ENCODE measurements at places on chromosomes 12 and 14.

DNA sequence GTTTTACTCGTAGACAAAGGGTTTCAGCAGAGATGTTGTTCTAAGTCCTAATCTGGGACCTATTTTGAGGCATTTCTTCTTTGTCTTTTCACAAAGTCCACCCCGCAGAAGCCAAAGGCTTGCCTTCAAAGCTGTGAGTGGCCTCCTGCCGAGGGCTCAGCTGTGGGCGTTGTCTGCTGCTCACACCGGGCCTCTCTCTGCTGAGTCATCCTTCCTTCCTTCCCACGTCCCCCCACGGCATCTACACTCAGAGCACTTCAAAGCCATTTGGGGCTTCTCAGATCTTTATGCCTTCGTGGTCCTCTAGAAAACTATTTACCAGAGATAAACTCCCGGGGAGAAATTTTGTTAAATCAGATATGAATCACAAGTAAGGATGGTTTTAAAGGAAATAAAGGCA is 115.9 kb upstream of the TMPO start:
- DNase-seq, result peak; percentile 60
- no peaks in the 10 kb centered on the region for H3K36me3 ChIP-seq
- H3K27ac ChIP-seq, result peak overlapping the region; percentile 43
- peak overlapping the region; percentile 19 for H3K4me3 ChIP-seq

GRCh38 chr12:68304626-68305025 is 27.5 kb downstream of the MDM1 start:
- H3K4me3 ChIP-seq, result no peak overlapping the region
- no peak for DNase-seq
- H3K27ac ChIP-seq, result no peak overlapping the region

DNA sequence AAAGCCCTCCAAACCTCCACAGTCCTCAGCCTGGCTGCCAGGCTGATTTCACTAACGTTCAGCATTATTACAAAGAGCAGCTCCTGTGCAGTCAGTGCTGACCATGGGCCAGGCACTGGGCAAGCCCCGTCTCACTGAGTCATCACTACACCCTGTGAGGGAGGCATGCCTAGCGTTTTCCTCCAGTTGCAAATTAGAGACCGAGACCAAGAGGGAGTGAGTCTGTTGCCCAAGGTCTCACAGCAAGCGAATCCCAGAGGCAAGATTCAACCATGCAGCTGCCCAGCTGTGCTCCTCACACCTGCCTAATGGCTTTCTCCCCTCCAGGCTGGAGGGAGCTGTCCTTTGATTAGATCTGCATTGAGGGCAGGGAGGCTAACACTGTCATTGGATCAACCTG is 229.3 kb upstream of the LHX5 start:
- H3K4me3 ChIP-seq, result no peak overlapping the region
- peaks cover 27% of the 10 kb centered on the region for H3K27me3 ChIP-seq
- no peaks in the 10 kb centered on the region for H3K36me3 ChIP-seq
- no peak for DNase-seq
- H3K4me1 ChIP-seq, result no peaks in the 10 kb centered on the region

DNA sequence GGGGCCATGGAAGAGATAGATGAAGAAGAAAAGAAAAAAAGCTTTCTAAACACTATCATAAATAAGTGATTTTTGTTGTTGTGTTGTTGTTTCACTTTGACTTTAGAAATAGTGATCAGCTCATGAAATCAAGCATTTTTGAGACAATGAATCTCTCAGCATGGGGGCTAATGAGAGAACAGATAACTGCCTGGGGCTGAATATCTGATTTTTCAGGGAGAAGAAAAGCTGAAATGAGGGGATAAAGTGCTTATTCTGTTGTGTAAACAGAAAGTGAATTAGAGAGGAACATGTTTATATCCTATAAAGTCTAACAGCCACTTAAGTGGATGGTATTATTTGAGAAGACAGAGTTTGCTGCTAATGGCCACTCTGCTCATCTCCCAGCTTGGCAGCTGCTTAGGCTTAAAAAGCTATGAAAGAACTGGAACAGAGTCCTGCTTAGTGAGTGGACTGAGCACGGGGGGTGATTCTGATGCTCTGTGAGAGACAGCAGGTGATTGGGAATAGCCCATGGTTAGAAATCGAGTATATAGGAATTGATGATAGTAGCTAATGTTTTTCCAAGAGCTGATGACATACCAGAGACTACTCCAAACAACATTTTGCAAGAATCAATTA is 646.1 kb upstream of the TMEM132C start:
- no peak overlapping the region for H3K27ac ChIP-seq
- no peaks in the 10 kb centered on the region for H3K36me3 ChIP-seq
- H3K4me1 ChIP-seq, result no peaks in the 10 kb centered on the region
- no peak overlapping the region for H3K4me3 ChIP-seq

GRCh38 chr14:105414456-105415371 is 4.9 kb upstream of the MTA1 start:
- peak; percentile 74 for DNase-seq
- H3K27ac ChIP-seq, result no peak overlapping the region
- peaks cover 13% of the 10 kb centered on the region for H3K4me1 ChIP-seq
- H3K36me3 ChIP-seq, result no peaks in the 10 kb centered on the region
- H3K27me3 ChIP-seq, result peaks cover 18% of the 10 kb centered on the region

DNA sequence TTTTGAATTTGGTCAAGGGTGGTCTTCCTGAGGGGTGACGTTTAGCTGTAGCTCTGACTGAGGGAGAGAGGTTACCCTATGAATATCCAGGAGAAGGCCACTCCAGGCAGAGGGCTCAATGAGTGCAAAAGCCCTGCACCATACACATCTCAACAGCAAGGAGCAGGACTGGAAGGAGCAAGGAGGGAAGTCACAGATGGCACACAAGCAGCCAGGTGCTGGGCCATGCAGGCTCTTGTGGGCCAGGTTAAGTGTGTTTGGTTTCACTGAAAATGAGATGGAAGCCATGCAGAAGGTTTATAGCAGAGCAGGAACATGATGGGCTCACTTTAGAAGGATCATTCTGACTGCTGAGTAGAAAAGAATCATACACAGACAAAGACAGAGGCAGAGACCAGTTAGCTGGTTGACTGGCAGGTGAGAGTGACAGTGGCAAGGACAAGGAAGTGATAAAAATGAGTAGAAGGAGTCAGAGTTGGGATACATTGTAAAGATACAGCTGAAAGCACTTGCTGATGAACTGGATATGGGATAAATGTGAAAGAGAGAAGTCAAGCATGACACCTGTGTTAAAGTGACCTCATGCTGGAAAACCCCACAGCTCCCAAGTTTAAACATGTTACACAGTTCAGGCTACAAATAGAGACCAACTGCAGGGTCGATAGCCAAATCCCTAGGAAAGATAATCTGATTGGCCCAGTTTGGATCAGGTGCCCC is 81.2 kb downstream of the PRKD1 start:
- no peaks in the 10 kb centered on the region for H3K4me1 ChIP-seq
- H3K36me3 ChIP-seq, result peaks cover under 1% of the 10 kb centered on the region
- peak overlapping the region; percentile 3 for H3K27ac ChIP-seq
- no peak for DNase-seq
- no peaks in the 10 kb centered on the region for H3K27me3 ChIP-seq
- no peak overlapping the region for H3K4me3 ChIP-seq

GRCh38 chr12:42282294-42282693 is 43.6 kb downstream of the ZCRB1 start:
- DNase-seq, result no peak
- no peak overlapping the region for H3K27ac ChIP-seq
- H3K36me3 ChIP-seq, result no peaks in the 10 kb centered on the region
- no peaks in the 10 kb centered on the region for H3K4me1 ChIP-seq
- peaks cover 3% of the 10 kb centered on the region for H3K27me3 ChIP-seq

DNA sequence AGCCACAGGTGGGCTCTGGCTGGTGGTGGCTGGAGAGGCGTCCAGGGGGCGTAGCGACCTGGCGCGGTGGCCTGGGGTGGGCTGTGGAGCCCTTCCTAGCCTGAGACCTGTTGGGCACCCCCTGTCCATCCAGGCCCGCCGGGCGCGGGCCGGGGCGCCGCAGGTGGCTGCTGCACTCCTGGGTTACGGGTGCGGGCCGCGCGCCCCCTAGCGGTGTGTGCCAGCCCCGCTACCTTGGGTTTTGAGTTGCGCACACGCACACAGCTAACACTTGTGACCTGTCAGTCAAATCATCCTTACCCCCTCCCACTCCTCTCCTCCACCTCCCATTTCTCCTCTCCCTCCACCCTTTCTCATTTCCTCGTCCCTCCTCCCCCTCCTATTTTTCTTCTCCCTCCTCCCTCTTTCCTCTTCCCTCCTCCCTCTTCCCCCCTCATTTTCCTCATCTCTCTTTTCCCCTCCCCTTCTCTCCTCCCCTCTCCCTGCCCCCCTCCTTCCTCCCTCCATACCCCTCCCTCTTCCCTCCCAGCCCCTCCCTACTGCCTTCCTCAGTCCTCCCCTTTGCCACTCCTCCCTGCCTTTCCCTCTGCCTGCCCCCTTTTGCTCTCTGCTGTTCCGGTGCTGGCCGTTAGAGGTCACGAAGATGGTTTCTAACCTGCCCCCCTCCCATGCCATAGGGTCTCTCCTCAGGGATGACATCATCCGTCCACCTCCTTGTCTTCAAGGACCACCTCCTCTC is 2.3 kb downstream of the MEG3 start:
- H3K4me3 ChIP-seq, result no peak overlapping the region
- peaks cover 44% of the 10 kb centered on the region for H3K27me3 ChIP-seq
- H3K4me1 ChIP-seq, result peaks cover 1% of the 10 kb centered on the region
- no peaks in the 10 kb centered on the region for H3K36me3 ChIP-seq
- no peak for DNase-seq
- no peak overlapping the region for H3K27ac ChIP-seq

DNA sequence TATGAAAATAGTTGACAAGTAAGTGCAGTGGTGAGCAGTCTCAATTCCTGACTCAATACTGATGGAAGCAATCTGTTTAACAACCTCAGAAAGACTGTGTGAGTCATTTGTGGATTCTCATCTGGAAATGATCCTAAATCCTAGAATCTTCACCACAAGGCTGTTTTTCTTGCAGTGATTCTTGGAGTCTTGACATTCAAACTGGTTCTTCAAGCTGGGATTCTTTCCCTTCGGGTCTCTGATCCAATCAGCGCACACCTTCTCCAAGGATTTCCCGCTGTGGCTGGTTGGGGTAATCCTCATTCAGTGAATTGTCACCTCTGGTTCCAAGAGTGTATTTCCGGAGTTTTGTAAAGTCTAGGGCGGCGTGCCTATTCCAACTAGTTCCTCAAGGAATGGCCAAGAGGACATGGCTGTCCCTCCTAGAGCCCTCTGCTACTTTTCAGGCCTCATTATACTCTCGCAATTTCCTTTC is 37.7 kb upstream of the FOXJ2 start:
- no peak for DNase-seq
- peaks cover 2% of the 10 kb centered on the region for H3K36me3 ChIP-seq
- H3K27me3 ChIP-seq, result no peaks in the 10 kb centered on the region

- H3K27ac ChIP-seq, result no peak overlapping the region
- peaks cover 28% of the 10 kb centered on the region for H3K4me1 ChIP-seq
- H3K4me3 ChIP-seq, result no peak overlapping the region
- H3K27me3 ChIP-seq, result no peaks in the 10 kb centered on the region
- DNase-seq, result no peak
- H3K36me3 ChIP-seq, result peaks cover 7% of the 10 kb centered on the region
Observed at GRCh38 chr12:107493666-107494065, 191.9 kb upstream of the PWP1 start.

DNA sequence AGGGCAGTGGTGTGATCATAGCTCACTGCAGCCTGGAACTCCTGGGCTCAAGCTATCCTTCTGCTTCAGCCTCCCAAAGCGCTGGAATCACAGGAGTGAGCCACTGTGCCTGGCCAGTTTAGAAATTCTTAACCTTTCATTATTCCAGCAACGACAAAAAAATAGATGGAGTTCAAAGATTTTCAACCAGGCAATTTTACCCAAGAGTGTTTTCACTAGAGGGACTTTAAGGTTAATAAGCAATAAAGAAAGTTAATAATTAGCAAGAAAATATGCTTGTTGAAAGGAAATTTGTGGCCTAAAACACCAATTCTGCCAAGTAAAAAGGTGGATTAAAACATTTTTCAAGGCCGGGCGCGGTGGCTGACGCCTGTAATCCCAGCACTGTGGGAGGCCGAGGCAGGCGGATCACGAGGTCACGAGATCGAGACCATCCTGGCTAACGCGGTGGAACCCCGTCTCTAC is 14.8 kb downstream of the CDKL1 start:
- H3K4me1 ChIP-seq, result no peaks in the 10 kb centered on the region
- H3K27me3 ChIP-seq, result no peaks in the 10 kb centered on the region
- H3K4me3 ChIP-seq, result no peak overlapping the region
- no peak overlapping the region for H3K27ac ChIP-seq

GRCh38 chr12:50024805-50025186 is 498 bp downstream of the RACGAP1 start:
- H3K4me1 ChIP-seq, result peaks cover 25% of the 10 kb centered on the region
- no peaks in the 10 kb centered on the region for H3K27me3 ChIP-seq
- peaks cover 24% of the 10 kb centered on the region for H3K36me3 ChIP-seq

DNA sequence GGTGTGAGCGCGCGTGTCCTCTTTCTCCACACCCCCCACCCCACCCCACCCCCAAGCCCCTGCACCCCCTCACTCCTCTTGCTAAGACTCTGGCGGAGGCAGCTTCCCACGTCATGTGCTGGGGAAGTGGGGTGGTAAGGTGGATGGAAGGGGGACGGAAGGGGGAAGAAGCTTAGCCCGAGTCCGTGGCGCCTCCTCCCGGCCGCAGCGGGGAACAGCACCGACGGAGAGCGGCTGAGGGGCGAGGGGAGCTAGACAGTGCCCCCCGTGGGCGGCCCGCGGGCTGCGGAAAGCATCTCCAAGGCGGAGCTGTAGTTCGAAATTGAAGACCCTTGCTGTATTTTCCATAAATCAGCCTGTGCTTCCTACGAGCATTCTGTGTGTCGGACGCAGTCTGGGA is 588 bp upstream of the GRIN2B start:
- no peak overlapping the region for H3K27ac ChIP-seq
- no peaks in the 10 kb centered on the region for H3K36me3 ChIP-seq
- peaks cover 8% of the 10 kb centered on the region for H3K4me1 ChIP-seq
- H3K4me3 ChIP-seq, result no peak overlapping the region
- H3K27me3 ChIP-seq, result peaks cover 68% of the 10 kb centered on the region
- DNase-seq, result peak; percentile 27

DNA sequence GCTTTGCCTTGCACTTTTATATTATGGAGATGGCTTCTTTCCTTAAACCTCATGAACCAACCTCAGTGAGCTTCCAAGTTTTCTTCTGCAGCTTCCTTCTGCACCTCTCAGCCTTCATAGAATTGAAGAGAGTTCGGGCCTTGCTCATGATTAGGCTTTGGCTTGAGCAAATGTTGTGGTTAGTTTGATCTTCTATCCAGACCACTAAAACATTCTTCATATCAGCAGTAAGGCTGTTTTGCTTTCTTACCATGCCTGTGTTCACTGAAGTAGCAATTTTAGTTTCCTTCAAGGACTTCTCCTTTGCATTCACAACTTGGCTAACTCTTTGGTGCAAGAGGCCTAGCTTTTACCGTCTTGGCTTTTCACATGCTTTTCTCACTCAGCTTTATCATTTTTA is 125.4 kb downstream of the SNAPC1 start:
- peaks cover 25% of the 10 kb centered on the region for H3K4me1 ChIP-seq
- H3K27ac ChIP-seq, result no peak overlapping the region
- H3K36me3 ChIP-seq, result no peaks in the 10 kb centered on the region
- H3K27me3 ChIP-seq, result peaks cover 10% of the 10 kb centered on the region
- no peak for DNase-seq

DNA sequence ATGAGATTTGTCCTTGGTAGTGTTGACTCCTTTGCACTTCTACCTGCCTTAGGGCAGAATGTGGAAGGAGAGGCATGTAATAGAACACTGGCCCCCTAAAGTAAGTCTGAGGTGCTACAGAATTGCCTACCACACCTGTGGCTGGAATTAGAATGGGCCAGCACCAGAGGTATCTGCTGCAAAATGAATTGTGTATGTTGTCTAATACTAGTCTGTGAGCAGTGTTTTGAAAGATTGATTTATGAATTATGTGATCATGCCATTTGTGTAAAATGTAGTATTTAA is 5.7 kb upstream of the STYX start:
- H3K4me3 ChIP-seq, result no peak overlapping the region
- no peak overlapping the region for H3K27ac ChIP-seq
- no peak for DNase-seq
- peaks cover 57% of the 10 kb centered on the region for H3K36me3 ChIP-seq
- H3K27me3 ChIP-seq, result no peaks in the 10 kb centered on the region
